NCI-H69 (cell line): ENCODE measurements at places on chromosomes 5 and 9.

- DNase-seq, result no peak
These were observed 231.6 kb upstream of the TAS2R1 start for GRCh38 chr5:9861666-9862256.

DNA sequence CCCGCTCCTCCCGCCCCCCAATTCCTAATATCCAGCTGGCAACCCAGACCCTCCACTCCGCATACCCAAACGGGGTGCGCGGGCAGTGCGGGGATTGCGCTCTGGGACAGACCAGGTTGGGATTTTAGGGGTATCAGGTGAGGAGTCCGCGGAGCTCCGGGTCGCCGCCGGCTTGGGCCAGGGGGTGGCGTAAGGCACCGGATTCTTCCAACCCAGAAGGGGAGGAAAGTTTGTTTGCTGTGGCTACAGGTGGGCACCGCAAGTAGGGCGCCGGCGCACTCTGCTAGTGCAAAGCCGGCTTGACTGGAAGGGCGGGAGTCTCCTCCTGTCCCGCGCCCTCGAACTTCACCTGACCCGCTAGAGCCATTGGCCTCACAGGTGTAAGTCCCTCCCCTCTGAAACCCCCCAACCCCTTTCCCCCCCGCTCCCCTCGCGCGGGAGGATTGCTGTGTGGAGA, 709 bp downstream of the IQGAP2 start:
- DNase-seq, result peak; percentile 12

- DNase-seq, result no peak
These were observed 23.8 kb downstream of the IFNA5 start for GRCh38 chr9:21281275-21281674.

GRCh38 chr9:12882430-12882829, 107.6 kb downstream of the LURAP1L start:
- DNase-seq, result no peak

GRCh38 chr9:87007711-87008366, 60.5 kb upstream of the GAS1 start:
- DNase-seq, result no peak

DNA sequence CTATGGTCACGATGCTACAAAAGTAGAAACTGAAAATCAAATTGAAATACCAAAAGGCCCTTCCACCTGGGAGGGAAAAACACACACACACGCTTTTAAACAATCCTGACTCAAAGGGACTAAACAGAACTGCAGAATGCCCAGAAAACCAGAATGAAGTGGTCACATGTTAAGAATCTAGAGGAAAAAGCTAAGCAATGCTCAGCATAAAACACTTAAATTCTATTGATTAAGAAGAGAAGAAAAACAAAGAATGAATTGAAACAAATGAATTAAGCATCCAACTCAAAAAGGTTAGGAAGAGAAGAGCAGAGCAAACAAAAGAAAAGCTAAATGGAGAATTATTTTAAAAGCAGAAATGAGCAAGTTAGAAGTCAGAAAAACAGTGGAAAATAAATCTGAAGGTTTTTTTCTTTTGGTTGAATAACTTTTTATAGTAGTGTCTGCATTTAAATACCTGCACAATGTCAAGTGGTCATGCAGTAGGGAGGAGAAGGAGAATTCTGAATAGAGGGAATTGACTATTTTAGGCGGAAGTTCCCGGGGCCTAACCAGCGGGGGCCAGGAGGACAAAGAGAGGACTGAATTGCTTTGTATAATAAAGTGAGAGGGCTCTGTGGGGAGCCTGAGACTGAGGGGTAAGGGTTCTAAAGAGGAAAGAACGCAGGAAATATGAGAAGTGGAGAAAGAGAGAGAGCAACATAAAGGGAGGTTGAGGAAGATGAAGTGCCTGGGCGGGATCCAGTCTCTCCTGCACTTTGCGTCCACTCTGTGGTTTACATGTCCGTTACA, 146.8 kb downstream of the ATPSCKMT start:
- DNase-seq, result no peak

DNA sequence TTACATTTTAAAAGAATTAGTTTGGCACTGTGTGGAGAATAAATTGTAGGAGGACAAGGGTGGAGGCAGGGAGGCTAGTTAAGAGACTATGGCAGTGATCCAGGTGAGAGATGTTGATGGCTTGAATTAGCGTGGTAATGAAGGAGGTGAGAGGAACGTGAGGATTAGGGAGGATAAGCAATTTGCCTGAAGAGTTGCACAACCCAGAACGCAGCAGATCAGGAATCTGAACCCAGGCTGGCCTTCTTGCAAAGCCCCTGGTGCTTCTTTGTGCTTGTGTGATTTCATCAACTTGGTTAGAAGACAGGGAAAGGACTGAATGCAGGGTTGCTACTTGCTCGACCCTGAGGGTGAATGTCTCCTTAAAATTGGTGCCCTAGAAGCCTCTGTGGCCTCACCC, 6.9 kb upstream of the SCAMP1 start:
- DNase-seq, result no peak

GRCh38 chr5:31033295-31033694, 160.2 kb upstream of the CDH6 start:
- peak; percentile 62 for DNase-seq

GRCh38 chr5:171316258-171317121, 7.4 kb downstream of the TLX3 start:
- DNase-seq, result no peak

- no peak for DNase-seq
These were observed 5.7 kb downstream of the IL6ST start for GRCh38 chr5:55988979-55989638.

- no peak for DNase-seq
These were observed 36.4 kb downstream of the ADAMTS12 start for GRCh38 chr5:33855396-33855795.

DNA sequence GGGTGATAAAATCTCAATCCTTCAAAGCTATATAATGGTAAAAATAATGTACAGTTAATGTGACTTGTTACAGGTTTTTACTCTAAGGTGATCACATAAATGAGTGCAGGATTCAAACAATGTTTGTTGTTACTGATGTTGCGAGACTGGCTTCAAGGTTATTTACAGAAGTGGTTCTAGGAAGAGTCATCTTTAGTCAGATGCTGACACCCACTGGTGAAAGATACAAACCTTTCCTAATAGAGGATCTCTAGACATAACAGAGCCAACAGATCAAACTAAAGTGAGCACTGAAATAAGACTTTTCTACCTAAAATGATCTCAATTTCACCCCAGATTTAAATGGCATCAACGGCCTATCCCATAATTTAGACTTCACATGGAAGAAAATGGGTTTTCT, 20.2 kb downstream of the ARSB start:
- DNase-seq, result peak; percentile 59

DNA sequence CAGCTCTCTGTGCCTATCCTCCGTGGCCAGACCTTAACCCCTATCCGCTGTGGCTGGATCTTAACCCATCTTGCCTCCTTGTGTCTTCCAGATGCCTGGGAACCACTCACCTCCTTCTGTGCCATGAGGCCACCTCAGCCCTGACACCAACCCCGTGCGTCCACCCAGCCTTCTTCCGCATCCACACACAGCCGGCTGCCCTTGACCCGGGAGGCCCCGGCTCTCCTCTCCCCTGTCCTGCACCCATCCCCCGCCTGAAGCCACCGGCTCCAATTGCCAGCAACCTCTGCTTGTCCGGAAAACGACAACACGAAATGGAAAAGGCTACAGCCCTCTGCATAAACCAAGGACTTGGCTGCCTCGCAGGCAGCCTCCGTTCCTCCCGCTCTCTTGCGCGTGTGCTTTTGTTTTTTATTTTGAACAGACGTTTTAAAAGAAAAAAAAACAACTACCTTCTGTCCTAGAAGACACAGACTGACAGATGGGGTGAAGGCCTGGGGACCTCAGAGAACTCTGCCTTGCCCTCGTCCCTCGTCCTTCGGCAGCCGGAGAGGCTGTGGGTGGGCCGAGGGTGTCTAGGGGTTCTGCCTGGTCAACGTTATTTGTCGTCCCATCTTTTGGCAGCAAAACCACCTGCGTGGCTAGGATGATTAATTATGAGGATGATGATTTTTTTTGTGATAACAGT, 32.5 kb upstream of the HMCN2 start:
- DNase-seq, result no peak

GRCh38 chr5:110817459-110817858, 78.7 kb downstream of the SLC25A46 start:
- DNase-seq, result no peak

DNA sequence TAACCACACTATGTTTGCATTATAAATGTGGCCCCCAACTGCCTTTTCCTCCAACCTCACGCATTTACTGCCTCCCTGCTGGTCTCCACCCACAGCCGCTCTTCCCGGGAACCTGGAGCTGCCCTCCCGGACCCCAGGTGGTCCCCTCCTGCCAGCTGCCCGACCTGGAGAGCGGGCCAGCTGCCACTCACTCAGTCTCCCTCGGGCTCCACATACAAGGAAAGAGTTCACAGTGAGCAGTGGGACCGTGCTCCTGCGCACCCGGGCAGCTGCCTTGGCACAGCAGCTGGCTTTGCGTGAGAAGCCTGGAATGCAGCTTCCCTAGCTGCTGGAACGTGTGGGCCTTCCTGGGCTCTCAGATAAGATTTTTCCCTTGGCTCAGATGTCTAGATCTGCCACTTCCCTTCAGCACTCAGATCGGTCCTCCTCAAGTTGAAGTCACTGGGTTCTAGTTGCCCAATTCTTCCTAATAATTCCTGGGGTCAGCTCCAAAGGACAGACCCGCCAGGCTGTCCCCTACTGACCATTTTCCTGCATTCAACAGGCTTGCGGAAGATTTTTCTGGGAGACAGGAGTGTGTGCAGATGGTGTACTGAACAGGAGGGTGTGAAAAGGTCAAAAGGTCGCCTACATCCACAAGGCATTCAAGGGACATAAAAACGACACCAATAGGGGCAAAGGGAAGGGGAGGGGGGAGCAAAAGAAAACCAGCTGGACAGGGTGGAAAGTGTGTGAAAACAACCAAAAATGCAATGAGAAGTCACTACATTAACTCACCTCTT, 69.1 kb downstream of the MYO10 start:
- peak; percentile 76 for DNase-seq

GRCh38 chr5:126446498-126447224, 23.5 kb downstream of the GRAMD2B start:
- DNase-seq, result no peak

GRCh38 chr5:13331585-13331984, 612.9 kb downstream of the DNAH5 start:
- DNase-seq, result no peak

GRCh38 chr5:62286834-62287233, 19.2 kb upstream of the KIF2A start:
- no peak for DNase-seq

GRCh38 chr5:35066260-35066795, 18.6 kb upstream of the AGXT2 start:
- no peak for DNase-seq

- DNase-seq, result no peak
These were observed 49.9 kb upstream of the DPYSL3 start for GRCh38 chr5:147559749-147560148.

- no peak for DNase-seq
These were observed 28.1 kb downstream of the ARHGAP26 start for GRCh38 chr5:142798099-142798770.

DNA sequence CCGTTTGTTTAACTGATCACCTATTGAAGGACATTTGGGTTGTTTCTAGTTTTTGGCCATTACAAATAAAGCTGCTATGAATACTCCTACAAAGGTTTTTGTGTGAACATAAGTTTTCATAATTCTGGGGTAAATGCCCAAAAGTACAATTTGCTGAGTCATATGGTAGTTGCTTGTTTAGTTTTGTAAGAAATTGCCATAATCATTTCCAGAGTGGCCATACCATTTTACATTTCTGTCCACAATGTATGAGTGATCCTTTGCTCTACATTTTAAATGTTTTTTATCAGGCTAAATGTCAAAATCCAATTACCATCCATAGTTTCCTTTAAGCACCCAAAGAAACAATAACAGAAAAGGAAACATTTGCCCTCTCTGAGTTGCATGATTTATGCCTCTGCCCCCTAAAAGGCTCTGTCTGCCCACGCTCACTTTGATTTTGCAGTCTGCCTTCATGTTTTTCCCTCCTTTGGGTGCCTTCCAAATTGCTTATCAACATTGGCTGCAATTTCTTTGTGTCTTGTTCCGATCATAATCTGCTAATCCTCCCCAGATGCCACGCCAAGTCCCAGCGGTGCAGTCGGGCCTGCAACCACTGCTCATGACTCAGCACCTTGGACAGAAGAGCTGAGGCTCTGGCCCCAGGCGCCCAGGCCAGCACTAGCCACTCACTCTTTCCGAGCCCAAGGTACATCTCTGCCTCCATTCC, 339.2 kb downstream of the PIK3R1 start:
- DNase-seq, result no peak

DNA sequence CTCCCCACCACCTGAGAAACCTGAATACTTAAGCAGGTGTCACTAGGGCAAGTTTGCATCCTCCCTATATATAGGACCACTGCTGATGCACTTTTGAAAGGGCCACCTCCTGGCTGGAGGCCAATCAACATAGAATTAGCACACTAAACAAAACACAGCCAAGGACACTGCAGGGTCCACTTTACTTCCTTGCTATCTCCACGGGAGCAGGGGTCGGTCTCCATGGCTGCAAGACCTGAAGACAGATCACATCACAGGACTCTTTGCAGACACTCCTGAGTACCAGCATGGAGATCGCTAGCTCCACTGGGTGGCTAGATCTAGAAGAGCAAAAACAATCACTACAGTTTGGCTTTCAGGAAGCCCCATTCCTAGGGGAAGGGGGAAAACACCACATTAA, 72.3 kb downstream of the C9orf153 start:
- DNase-seq, result peak; percentile 92

DNA sequence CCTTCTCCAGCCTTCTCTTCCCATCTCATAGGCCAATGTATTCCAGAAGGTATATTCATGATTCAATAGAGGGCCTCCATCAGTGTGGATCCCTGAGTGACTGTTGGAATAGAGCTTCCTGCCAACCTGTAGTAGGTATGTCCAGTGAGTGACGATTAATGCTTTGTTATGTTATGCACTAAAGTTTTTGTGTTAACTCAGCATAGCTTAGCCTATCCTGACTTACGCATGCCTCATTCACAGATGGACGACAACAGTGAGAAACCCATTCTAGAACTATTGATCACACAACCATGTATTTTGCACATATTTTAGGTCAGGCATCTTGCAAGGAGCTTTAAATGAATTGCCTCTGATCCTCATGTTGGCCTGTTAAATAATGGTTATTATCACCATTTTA, 225.5 kb upstream of the TRIM32 start:
- DNase-seq, result no peak
